ENCODE measurements at places on chromosomes 3 and 15. TPM values are rescaled to one million over a fixed set of nuclear protein-coding genes. Genes with fewer than 3 reads are reported as not detected.

Gene ARRDC4
- 116 TPM for total RNA-seq

Gene SPINT1
- 1.1 TPM for total RNA-seq

Gene SOX14
- not detected for total RNA-seq

Gene CCK
- total RNA-seq: 6.9 TPM

Gene ANKRD63
- total RNA-seq: not detected

Gene SH2D7
- not detected for total RNA-seq

Gene RARB
- total RNA-seq: 13.0 TPM

Gene CTXND1
- 0.55 TPM for total RNA-seq

Gene CKMT1B
- total RNA-seq: not detected

Gene SLC12A6
- 22.7 TPM for total RNA-seq

Gene ECE2
- total RNA-seq: 0.49 TPM

Gene TWF2
- total RNA-seq: 55.6 TPM

Gene MAPKBP1
- 15.0 TPM for total RNA-seq

DNA sequence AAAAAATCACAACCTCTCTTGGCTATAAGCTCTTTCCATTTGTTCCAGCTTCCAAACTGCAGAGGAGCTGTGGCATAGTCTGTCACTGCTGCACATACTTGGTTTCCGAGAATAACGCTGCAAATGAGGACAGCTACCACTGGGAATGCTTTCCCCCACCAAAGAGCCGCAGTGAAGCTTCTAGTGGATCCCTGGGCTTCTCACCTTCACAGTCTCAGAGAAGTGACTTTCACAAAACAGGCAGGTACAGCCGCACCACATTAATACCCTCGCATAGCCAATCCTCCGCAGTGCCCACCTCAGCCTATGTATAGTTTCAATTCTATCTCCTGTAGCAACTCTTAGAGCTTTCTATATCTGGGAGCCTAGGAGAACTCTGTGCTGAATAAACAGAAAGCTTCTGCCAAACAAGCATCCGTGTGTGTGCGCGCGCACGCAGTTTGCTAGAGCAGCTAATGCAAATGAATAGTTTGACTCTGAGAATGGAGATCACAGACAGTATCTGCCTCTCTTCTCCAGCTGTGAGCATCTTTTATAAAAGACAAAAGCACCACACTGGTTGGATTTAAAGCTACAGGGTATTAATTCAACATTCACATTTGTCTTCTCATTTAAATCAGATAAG, 81.9 kb upstream of the PLXND1 start:
- peak; percentile 88 for DNase-seq

DNA sequence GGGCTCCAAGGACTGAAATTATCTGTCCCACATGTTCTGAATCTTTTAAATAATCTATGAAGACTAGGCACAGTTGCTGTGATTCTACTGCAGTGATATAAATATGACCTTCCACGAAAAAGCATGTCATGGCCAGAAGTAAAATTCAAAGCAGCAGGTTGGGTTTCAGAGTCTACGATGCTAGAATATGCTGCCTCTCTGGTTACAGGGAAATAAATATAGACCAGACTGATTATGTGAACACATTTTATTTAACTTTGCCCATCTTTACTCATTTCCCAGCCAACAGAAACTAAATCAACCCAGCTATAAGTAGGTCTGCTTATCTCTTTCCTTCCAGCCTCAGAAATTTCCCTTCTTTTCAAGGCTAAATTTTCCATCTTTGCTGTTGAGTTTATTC, 19.9 kb upstream of the TM6SF1 start:
- no peak for DNase-seq

DNA sequence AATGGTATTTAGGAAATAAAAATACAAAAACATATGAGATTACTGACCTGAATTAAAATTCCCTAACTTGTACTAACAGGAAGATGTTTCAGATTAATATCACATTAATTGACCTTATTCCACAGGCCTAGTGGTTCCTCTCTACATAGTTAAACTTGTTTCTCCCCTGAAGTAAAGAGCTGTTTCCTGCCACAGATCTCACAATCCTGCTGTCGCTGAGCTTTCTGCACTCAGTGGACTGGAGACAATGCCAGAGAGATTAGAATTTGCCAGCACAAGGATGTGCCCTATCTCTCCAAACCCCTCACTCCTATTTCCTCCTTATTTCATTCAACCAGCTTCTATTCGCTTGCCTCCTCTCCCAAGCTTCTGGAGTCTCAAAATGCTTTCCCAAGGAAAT, 130.6 kb downstream of the CTNNB1 start:
- no peak for DNase-seq

DNA sequence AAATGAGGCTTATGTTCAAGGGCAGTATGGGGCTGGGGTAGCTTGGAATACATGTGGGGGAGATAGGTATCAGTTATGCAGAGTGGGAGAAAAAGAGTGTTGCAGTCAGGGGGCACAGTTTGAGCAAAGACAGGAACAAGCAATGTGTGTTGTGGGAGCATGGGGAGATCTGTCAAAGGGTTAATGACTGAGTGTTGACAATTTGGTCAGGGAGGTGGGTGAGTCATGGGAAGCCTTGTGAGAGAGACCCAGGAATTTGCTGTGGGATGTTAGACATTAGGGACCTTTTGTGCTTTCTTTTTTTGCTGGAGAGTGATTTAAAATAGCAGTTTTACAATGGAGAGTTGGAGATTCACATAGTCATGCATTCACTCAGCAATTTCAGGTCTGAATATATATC, 221.6 kb upstream of the NR2E3 start:
- no peak for DNase-seq

- DNase-seq: no peak
These were observed 266.9 kb upstream of the IGF1R start for GRCh38 chr15:98381446-98381845.

GRCh38 chr3:193241716-193242115, 694 bp downstream of the PLAAT1 start:
- no peak for DNase-seq

- no peak for DNase-seq
These were observed 4.6 kb upstream of the SMCO1 start for GRCh38 chr3:196519718-196520082.

- DNase-seq: no peak
These were observed 204.5 kb upstream of the CMC1 start for GRCh38 chr3:28036599-28037575.

DNA sequence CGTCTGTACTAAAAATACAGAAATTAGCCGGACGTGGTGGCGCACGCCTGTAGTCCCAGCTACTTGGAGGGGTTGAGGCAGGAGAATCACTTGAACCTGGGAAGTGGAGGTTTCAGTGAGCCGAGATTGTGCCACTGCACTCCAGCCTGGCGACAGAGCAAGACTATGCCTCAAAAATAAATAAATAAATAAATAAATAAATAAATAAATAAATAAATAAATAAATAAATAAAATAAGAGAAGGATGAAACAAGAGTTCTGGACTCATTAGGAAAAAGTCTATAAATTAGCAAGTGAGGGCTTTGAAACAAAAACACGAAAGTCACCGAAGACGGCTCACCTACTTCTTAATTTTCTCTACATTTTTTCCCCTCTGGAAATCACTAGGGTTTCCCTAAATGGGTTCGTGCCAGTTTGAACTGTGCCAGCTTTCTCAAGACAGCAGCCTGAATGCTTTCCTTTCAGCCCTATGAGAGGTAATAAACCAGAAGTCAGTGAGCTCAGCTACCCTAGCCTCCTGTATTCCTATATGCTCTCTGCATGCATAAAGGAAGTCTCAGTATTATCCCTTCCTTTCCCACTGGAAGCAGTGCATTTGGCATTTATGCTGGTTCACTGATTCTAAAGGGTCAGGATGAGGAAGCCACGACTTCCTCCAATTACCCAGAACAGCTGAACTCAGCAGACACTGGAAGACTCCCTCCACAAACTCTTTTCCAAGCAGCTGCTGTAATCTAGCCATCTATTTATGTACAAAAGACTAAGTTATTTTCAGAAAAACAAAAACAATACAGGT, 266.9 kb downstream of the ZBBX start:
- no peak for DNase-seq

GRCh38 chr15:43498990-43499389, 6.0 kb upstream of the TP53BP1 start:
- DNase-seq: no peak

GRCh38 chr3:107837895-107838612, 252.8 kb downstream of the CD47 start:
- no peak for DNase-seq

DNA sequence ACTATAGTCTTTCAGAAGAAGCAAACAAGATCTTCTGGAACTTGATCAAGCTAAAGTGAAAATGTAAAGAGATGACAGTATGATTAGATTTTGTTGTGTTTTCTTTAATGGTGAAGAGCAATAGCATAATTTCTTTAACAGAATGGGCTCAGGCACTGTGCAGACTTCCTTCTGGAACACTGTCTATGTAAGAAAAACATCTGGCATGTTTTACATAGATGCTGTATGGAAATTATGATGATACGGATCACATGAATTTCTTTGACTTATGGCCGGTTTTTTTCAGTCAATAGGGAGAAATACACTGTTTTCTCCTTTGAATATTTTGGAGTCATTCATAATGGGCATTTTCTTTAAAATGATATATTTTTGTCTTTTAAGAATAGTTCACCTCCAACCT, 42.6 kb downstream of the PHLDB2 start:
- DNase-seq: no peak

DNA sequence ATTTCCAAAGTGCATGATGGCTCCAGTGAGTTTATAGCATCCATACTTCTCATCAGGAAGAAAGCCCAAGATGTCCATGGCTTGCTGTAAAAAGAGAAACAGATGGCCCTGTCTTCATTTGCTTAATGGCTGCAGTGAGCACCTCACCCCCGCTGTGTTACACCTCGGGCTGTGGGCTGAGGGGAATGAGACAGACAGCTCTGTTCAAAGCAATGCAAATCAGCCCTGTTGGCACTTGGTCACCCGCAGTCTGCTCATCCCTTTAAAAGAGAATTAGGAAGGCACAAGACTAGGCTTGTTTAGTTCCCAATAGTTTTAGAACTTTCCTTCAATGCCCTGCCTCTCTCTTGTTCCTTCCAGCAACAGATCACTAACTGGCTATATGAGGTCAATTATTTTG, 25.2 kb downstream of the MYH15 start:
- no peak for DNase-seq

DNA sequence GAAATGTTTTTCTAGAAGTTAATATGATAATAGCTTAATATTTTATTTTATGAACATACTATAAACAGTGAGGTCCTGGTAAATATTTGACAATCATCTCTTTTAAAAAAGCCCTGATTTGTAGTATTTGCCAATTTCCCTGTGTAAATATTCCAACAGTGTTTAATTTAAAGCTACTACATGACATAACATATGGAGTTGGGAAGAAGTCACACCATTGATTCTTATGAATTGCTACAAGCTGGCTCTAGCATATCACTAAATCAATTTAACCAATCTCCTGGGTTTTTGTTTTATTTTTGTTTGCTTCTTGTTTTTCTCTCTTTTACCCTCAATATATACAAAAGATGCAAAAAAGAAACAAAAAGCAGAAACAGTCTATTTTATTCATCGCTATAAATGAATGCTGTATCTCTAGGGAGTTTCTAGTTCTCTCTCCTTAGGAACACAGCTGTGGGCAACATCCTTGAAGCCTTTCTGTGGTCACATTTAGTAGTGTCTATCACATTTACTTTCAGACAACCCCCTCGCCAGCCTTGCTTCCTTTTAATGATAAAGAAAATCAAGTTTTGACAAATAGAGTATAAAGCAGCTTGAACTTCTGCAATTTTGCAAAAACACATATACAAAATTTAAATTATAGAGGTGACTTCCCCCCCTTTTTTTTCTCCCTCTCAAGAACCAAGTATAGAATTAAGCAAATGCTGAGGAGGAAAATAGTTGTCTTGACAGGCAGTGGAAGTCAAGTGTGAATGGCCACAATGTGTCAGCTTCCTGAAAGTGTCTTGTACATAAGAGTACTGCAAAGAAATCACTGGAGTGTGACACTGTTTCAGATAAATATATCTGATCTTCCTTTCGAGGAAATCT, 21.4 kb downstream of the CCR1 start:
- DNase-seq: no peak

DNA sequence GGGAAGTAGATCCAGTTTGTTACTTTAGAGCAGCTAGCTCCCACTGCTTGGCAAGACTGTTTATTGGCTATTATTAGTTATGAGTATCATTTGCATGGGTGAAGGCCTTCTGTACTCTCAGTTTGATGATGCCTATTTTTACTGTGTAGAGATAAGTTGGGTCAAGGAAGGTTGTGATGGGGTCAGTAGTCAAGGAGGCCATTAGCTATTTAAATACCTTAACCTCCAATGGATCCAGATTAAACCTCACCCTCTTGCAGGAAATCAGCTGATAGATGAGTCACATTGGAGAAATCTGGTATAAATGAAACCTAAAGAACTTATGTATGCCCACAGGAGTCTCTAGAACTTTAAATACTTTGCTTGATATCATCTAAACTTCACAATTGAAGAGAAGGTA, 45.0 kb downstream of the THBS1 start:
- DNase-seq: no peak

DNA sequence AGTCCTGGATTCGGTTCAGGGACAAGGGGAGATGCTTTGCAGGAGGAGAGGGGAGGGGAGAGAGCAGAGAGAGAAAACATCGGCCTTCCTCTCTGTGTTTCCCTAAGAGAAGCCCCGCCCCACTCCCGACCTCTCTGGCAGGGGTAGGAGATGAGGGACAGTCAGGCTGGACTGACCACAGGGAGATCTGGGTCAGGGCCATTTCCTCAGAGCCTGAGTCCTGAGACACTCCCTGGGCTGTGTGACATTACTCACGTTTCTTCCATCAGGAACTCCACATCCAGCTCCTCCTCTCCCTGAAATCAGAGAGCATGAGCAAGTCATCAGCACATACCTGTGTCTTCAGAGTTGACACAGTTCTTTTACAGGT, 9.1 kb downstream of the PLA2G4D start:
- no peak for DNase-seq

- DNase-seq: no peak
These were observed 304.1 kb downstream of the RORA start for GRCh38 chr15:60924916-60925397.

GRCh38 chr3:16496408-16497222, 16.9 kb downstream of the RFTN1 start:
- no peak for DNase-seq

- no peak for DNase-seq
These were observed 486.0 kb upstream of the ADAMTS9 start for GRCh38 chr3:65173841-65174240.

- DNase-seq: no peak
These were observed 423.1 kb downstream of the ROBO2 start for GRCh38 chr3:77462951-77463350.

DNA sequence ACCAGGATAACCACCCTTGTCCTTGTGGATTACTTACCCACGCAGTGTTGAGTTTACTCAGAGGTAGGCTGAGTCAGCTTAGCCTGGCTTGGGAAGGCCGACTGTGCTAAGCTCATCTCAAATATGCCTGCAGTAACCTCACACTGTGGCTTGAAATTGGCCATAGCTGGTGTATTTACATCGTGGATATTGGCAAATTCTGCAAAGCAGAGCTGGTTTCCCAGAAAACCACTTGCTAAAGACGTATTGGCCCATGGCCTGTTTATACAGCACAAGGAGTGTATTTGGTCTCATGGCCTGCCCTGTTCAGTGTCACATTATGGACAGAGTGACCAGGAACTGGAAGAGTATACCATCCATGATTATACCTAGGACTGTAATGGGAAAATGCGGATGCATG, 170.5 kb upstream of the UBE3A start:
- no peak for DNase-seq

GRCh38 chr3:105656651-105657504, 211.9 kb downstream of the CBLB start:
- no peak for DNase-seq

- no peak for DNase-seq
These were observed 8.8 kb downstream of the OIP5 start for GRCh38 chr15:41323611-41324010.

GRCh38 chr3:140599009-140599408, 78.9 kb upstream of the TRIM42 start:
- no peak for DNase-seq

- DNase-seq: no peak
These were observed 83.9 kb upstream of the STT3B start for GRCh38 chr3:31448882-31449243.

Data from sigmoid colon (tissue), 7 donors.